ENCODE measurements at places on chromosomes 7 and 10.

DNA sequence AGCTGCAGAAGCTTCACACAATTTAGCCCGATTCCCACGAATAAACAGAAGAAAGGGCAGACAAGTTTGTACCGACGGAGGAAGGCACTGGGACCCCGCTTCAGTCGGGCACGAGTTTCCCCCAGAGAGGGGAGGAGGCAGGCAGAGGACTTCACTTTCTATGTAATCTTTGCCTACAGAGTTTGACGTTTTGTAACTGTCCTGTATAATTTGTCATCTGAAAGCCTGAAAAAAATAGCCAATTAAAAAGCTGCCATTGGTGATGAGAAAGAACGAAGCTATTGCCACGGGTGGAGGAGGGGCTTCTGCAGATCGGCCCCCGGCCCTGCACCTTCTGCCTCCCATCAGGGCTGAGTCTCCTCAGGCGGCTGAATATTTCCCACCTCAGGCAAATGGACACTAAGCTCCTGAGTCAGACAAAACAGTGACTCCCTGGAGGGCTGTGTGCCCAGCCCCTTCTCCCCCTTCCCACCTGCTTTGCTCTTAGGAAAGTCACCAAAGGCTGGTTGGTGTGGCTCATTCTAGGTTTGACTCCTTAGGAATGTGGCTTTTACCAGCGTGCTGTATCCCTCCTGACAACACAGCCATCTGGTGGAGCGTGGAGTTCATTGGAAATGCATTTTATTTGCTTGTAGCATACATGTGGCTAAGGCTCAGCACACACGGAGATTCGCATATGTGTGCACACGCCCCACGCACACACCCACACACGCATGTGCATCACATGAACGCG lies 117.4 kb downstream of the VIPR2 start:
- DNase-seq: no peak

- DNase-seq: no peak
Observed at GRCh38 chr10:62244088-62244487, 24.6 kb downstream of the RTKN2 start.

DNA sequence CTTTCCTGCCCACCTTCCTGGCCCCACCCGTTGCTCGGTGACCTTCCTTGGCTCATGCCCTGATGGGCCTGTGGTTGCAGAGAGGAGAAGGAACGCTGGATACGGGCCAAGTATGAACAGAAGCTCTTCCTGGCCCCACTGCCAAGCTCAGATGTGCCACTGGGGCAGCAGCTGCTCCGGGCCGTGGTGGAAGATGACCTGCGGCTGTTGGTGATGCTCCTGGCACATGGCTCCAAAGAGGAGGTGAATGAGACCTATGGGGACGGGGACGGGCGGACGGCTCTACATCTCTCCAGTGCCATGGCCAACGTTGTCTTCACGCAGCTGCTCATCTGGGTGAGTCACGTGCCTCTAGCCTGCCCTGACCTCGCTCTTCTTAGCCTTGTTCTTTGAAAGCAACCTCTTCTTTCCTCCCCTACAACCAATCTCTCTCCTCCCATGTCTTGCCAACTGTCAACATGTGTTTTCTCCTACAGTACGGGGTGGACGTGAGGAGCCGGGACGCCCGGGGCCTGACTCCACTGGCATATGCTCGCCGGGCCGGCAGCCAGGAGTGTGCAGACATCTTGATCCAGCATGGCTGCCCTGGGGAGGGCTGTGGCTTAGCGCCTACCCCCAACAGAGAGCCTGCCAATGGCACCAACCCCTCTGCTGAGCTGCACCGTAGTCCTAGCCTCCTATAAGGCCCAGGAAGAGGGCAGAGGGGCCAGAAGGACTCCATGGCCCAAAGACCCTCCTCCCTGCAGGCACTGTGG lies 24.1 kb downstream of the GBX1 start:
- DNase-seq: no peak

DNA sequence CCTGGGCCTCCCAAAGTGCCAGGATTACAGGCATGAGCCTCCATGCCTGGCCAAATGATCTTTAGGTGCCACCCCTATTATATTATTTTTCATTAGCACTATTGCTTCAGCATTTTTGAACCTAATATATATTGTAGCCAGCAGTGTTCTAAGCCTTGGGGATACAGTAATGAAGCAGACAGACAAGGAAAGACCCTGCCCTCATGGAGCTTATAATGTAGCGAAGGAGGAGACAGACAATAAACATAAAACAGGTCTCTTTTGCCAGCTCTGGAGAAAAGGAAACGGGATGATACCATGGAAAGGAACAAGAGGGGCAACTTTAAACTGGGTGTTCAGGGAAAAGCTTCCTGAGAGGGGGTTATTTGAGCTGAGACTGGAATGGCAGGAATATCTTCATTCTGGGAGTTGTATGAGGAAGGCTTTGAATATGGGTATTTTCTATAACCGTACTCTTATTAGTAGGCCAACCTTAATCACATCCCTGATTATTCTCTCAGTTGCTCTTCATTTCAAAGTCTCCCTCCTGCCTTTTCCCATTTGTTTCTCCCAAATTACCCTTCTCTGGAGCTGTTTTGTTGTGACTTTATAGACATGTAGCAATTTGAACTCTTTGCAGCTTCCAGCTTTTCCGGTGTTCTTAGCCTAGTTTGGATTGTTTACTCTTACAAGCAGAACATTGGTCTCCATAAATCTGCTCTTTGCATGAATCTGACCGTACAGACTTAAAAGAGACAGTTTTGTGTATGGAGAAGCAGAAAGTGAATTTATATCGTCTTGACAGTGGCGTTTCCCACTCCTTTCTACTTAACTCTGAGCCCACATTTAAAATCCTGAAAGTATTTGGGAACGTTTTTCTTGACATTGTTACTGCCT lies 19.0 kb downstream of the PRKAR2B start:
- DNase-seq: no peak

DNA sequence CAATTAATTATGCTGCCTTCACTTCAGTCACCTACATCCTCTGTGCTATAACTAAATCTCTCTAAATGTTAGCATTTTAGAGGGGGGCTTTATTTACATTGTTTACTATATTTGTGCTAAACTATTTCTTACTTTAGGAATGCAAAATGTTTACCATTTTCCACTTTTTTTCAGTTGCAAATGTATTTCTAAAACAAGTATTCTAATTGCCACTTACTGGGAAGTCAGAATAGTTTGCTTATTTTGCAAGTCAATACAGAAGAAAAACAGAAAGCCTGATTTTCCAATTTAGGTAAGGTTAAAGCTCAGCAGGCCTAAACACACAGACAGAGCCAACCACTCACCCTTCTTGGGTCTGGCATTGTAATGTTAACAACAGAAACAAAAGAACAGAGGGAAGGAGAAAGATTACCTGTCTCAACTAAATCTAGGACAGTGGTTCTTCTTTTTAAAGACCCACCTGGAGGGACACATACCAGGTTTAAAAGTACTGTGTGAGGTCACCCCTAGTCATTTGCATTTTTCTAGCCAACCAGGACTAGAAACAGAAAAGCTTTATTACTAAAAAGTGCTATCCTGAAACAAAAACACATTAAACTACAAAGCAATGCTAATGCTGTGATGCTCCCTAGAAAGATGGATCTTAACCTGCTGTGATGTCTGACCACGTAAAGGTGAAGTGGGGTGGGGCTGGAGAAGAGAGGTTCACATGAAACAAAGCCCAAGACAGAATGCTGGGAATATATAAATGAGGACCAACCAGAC lies 178.2 kb downstream of the SLC25A13 start:
- no peak for DNase-seq

DNA sequence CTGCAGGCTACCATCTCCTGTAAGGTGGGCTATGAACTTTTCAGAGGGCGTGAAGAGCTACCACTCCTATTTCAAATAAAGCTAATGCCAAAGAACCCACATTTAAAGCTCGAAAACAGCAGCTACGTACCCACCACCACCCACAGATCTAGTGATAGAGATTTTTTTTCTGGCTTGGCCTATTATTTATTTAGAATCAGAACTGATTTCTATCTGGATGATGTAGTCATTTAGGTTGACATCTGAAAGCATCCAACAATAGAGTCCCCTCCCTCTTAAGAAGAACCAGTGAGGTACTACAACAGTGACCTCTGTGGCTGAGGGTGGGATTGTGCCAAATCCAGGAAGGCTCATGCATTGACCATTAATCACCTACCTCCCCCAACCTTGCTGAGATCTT lies 113.8 kb upstream of the ADO start:
- no peak for DNase-seq

DNA sequence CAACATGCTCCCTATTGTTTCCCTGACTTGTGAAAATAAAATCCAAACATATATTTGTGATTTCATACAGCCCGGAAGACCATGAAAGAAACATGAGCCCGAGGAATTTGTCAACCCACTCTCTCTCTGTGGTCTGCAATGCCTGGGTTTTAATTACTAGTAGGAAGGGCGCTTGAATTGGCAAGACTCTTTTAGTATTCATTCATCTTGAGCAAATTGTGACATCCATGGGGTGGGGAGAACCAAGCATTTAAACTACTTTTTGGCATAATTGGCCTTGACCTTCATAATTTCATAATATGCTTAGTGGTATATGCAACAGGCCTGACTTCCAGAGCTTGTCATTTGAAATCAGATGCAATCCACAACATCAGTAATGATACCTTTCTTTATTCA lies 142.4 kb upstream of the BMPER start:
- DNase-seq: no peak

DNA sequence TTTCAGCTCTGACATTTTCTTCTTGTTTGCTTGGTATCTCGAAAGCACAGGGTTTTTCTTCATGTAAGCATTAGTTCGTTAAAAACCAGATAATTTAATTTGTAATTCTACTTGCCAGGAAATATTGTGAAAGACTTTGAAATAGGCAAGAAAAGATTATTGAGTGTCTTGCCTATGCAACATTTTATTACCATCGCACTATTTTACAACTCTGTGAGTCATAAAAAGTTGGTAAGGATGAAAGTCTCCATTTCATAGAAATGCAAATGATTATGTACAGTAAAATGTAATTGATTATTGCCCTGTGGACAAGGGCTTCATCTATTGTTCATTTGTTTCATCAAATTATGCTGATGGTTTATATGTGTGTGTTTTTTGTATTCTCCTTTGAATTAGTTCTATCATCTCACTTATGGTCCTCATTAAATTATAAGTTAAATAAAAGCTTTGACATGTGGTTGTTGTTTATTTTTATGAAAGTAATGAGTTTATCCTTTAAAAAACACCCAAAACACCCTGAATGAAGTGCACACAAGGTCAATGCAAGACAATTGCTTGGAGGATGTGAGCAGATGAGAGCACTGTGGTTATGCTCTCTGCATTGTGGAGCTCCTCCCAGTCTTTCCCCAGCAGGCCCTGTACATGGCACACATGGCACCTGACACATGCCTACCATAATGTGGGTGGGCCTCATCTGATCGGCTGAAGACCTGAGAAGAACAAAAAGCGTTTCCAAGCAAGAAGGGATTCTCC lies 230.8 kb downstream of the CXCL12 start:
- no peak for DNase-seq

- DNase-seq: no peak
Observed at GRCh38 chr10:90308223-90308622, 549.6 kb downstream of the HTR7 start.

- DNase-seq: no peak
Observed at GRCh38 chr7:2544541-2545188, 10.7 kb downstream of the BRAT1 start.

DNA sequence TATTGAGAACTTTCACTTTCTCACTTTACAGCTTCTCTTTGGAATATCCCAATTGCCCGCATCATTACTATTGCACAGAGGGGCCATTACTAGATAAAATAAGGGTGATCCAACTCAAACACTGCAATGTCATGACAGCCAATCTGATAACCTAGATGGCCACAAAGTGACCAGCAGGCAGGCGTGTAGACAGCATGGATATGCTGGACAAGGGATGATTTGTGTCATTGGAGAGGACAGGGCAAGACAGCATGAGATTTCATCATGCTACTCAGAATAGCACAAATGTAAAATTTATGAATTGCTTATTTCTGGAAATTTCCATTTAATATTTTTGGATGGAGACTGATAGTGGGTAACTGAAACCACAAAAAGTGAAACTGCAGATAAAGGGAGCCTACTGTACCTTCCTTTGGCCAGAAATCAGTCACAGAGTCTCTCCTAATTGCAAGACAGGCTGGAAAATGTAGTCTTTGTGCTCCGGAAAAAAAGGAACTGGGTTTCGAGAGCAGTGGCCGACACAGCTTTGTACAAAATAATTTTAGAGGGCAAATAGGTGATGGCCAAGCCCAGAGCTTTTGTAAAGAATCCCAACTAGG lies 6.1 kb upstream of the GSDME start:
- DNase-seq: no peak

- no peak for DNase-seq
Observed at GRCh38 chr7:114885836-114886235, 36.1 kb upstream of the MDFIC start.

DNA sequence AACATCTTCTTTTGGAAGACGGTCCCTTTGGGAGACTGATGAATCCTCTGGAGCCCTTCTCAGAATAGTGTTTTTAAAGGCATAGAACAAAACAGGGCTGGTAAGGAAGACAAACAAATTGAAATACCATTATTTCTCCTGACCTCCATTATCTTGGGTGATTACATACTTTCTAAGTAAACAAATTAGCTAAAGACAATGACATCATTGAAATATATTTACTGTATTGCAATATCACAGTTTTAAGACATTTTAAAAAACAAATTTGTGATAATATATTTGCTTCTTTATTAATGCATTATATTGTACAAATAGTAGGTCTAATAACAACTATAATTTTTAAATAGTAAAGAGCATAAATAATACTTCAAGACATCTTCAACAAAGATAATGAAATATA lies 152.2 kb upstream of the CDK1 start:
- DNase-seq: no peak

- DNase-seq: no peak
Observed at GRCh38 chr7:76196786-76197185, 4.9 kb upstream of the SRRM3 start.

GRCh38 chr10:28849309-28849708 lies 172.0 kb downstream of the BAMBI start:
- no peak for DNase-seq

Measured in stimulated activated CD4-positive, alpha-beta T cell treated with anti-CD3 and anti-CD28 coated beads, Interleukin-1b, Interleukin-23, amount 100 ng/mL, for 24 hours (primary cell).